ENCODE measurements at places on chromosomes 3 and 15. TPM values are rescaled to one million over a fixed set of nuclear protein-coding genes. Genes with fewer than 3 reads are reported as not detected.

Gene CCK
- not detected for total RNA-seq

DNA sequence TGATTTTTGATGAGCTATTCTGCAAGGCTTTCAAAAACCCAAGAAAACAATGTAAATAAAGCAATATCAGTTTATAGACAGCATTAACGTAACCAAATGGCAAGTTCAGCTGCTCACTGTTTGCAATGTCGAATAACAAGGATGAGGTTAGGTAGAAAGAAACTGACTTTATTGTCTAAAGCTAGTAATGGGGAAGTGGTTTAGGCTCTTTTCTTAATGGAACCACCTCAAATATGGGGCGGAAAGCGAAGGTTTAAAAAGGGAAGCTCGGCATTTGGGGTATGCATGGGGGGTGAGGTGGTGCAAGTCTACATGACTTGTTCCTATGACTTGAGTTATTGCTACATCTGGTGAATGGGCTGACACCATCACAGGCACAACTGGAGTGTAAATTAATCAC lies 1060.2 kb downstream of the NSUN3 start:
- DNase-seq: no peak

Gene CADPS
- total RNA-seq: 8.3 TPM

Gene MAGEL2
- 1.4 TPM for total RNA-seq

Gene SAMD7
- total RNA-seq: not detected

Gene RNF13
- 116 TPM for total RNA-seq

Gene TMEM207
- total RNA-seq: not detected

Gene SNTN
- not detected for total RNA-seq

Gene FBLN2
- 32.9 TPM for total RNA-seq

DNA sequence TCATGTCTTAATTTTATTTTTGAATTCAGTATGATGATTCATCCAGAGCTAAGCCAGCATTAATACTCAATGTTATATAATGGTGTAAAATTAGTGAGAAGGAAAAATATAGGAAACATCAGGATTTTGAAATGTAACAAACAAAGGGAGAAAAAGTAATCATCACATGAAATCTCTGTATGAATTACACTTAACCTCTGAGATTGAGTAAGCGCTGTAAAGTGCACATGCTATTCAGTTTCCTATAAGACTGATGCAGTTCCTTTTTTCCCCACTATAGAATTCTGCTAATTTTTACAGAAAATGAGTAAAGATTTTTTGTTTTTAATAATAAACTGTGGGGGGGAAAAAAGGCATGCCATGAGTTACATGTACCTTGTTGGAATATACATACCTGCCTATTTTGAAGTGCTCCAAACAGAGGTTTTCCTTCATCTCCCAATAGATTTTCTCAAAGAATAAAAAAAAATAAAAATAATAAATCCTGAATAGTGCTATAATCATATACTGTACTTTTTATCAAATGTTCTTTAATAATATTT lies 64.0 kb upstream of the TTBK2 start:
- no peak for DNase-seq

Gene CCR4
- not detected for total RNA-seq

Gene CMTM8
- 4.4 TPM for total RNA-seq

GRCh38 chr3:154364849-154365248 lies 40.6 kb upstream of the DHX36 start:
- no peak for DNase-seq

DNA sequence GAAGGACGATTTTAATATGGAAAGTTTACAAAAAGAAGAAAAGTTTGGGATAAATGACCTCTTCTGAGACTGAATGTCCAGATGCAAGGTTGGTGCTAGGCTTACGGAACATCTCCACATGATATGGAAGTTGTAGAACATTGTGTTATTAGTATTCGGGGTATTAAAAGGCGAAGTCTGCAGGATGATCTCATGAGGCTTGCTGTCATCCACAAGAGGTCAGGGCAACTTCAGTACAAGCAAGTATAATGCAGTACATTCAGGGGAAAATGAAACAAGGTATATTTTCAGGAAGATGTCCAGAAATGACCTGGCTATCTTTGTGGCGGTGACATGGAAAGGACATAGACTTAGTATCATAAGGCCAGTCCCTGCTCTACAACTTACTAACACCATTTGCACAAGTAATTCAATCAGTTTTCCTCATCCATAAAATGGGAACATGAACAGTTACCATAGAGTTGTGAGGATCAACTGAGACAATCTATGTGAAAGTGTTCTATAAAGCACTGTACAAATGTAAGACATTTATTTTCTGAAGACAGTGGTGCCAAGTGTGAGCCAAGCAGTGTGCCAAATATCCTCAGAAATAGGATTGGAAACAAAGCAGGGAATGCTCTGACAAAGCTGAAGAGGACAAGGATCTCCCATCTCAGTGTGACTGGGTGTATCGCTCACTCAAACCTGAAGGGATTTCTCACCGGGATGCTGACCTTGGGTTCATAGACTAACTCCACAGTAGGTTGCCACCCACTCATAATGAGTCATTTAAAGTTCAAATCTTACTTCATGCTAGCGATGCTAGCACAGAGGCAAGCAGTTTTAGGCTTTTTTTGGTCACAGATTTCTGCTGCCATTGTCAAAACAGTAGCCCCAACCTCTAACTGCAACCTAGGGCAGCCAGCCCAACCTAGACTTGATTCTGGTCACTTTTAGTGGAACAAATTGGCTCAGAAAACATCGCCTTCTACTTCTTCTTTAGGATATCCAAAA lies 118.3 kb downstream of the TIGIT start:
- no peak for DNase-seq

GRCh38 chr3:44337248-44337785 lies 1.2 kb upstream of the TCAIM start:
- peak; percentile 41 for DNase-seq

GRCh38 chr3:195907934-195908693 lies at the start of gene TNK2:
Gene TNK2, minus strand, starts transcription at chr3:195908551. Its CDS starts 19,963 bp downstream, at chr3:195888588.
- peak; percentile 67 for DNase-seq

- DNase-seq: no peak
Observed at GRCh38 chr15:95293456-95294031, 1037.0 kb upstream of the NR2F2 start.

Gene SAXO2
- total RNA-seq: not detected

GRCh38 chr3:71393093-71393492 lies 190.4 kb downstream of the FOXP1 start:
- DNase-seq: no peak

GRCh38 chr3:182327196-182327681 lies 466.1 kb upstream of the ATP11B start:
- no peak for DNase-seq

GRCh38 chr3:179264449-179264848 lies 13.5 kb upstream of the KCNMB3 start:
- no peak for DNase-seq

- no peak for DNase-seq
Observed at GRCh38 chr3:5270666-5271371, 83.3 kb downstream of the EDEM1 start.

Gene GOLGA6D
- total RNA-seq: not detected

- no peak for DNase-seq
Observed at GRCh38 chr15:52343831-52344230, 48.2 kb upstream of the MYO5C start.

DNA sequence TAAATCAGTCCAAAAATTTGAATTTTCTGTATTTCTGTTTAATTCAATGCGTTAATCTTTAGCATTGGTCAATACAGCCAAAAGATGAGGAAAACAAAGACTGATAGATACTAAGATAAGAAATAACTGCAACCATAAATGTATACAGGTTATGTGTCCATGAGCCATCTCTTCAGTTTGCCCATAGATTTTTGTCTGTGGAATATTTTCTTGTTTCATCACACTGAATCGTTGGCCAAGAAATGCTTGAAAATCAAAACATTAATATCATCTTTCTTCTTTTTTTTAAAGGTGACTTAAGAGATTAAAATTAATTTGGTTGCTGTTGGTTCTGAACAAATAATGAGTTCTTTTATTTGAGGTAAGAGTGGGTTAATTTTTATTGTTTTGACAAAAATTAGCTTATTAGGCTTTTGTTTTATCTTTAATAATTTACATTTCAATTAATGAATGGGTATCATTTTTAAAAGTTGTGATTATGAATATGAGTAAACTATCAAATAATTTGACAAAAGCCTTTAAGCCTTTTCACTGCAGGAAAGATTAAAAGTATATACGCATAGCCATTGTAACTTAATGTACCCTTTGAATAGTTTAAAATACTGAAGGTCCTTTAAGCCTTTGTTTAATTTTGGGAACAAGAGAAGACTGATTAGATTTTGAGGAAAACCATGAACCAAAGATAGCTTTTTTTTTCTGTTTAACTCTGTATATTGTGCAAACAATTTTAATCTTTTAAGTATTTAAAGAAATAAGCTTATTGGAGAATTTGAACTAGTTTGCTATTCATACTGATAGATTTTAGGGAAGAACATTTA lies 14.7 kb upstream of the CHD2 start:
- DNase-seq: no peak

Gene ZNF660
- total RNA-seq: not detected

Gene CIAO2A
- 42.7 TPM for total RNA-seq

Gene INKA1
- total RNA-seq: not detected

Gene SPINK8
- not detected for total RNA-seq

Gene ACY1
- 42.6 TPM for total RNA-seq

GRCh38 chr15:39156646-39157250 lies 424.1 kb upstream of the THBS1 start:
- DNase-seq: no peak

GRCh38 chr15:52788099-52788986 lies 1.8 kb downstream of the ONECUT1 start:
- DNase-seq: no peak

Measured in stomach (tissue), 19 donors.